Upper lobe of left lung (tissue), 6 donors: ENCODE measurements at places on chromosomes 12 and 14.

- no peak for DNase-seq
Observed at GRCh38 chr12:124509300-124509675, 58.1 kb downstream of the NCOR2 start.

DNA sequence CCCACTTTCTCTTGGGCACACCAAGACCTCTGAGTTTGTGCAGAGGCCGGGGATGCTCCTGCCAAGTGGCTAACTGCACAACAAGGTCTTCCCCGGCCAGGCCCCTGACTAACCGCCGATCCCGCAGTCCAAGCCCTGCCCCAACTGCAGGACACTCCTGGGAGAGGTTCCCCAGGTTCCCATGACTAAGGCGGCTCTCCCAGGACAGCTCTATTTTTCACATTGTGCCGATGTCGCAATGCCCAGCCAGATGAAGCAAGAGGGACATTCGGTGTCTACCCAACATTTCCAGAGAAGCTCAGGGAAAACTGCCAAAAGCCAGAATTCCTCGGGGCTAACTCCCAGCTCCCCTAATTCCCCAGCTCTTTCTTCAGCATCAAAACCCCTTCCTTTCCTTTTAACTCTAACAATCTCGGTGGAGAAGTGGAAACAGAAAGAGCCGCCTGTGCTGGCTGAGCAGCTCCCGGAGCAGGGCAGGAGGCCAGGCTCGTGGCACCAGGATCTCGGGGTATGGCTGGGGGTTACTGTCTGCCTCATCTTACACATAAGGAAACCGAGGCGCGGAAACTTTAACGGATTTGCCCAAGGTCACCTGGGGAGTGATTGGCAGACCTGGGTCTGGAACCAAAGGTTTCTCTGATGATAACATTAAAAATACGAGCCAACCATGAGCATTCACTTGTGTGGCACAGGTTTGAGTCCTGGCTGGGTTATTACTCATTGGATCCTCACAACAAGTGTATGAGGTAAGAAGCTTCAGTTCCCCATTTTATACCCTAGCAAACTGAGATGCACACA, 318.2 kb downstream of the BCL11B start:
- DNase-seq, result no peak

DNA sequence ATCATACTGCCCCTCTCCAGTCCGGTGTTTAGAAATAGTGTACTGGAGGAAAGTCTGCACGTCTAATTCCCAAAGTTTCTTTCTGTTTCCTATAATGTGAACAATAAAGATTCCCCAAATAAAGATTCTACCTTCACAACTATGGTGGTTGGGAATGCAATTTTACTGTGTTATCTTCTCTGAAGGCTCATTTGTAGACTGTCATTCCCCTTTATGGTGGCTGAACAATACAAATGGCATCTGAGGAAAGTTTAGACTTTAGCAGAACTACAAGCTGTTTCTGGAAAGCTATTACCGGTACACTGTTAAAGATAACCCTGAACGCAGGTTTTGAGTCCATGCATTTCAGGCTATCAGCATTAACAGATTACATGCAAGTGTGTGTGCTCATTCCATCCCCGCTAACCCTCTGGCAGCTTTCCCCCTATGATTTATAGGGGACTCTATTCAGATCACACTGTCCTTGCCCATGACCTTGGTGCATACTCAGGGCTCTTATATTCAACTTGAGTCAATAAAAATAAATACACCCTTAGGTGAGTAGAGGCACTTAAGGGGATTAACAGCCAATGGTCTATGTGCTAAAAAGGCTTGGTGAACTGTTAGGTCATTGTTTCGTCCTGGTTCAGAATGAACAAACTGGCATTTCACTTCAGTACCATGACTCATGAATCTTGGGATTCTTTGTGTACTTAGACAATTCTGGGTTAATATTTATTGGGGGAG, 60.7 kb upstream of the PYGL start:
- no peak for DNase-seq

GRCh38 chr12:80864046-80864735, 73.5 kb downstream of the LIN7A start:
- no peak for DNase-seq

DNA sequence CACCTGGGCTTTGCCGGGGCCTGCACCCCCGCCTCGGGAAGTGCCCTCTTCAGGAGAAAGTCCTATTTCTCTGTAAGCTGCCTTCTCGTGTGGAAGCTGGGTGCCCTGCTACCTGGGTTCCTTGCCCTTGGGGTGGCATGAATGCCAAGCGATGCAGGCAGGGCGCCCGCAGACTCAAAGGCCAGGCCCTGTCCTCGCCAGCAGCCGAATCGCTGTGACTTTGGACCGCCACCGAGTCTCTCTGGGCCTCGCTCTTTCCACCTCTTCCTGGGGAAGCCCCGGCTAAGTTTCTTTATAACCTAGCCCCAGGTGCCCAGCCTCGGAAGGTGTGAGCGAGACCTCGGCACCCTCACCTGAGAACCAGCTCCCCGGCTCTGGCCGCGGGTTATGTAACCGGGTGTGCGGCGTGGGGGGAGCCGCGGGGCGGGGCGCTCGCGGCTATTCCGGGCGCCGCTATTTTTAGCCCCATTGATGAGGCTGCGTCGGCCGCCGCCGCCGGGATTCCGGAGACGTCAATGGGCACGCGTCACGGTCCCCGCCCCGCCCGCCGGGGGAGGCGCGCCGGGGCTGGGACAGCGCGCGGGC, 14.6 kb upstream of the NR4A1 start:
- peak; percentile 92 for DNase-seq

DNA sequence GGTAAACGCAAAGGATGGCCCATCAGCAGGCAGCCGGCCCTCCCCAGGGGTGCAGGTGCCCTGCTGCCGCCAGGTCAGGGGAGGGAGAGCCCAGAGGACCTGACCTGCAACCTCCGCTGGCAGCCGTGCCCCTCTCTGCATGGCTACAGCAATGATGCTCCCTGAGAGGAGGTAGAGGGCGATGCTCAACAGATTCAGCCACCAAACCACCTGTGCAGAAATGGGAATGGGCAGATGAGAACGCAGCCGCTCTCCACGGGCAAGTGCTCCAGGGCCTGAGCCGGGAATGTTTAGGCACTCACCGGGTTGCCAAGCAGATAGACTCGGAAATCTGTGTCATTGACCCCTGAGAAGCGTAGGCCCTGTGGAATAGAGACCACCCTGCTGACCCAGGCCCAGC, 8.7 kb upstream of the NGB start:
- no peak for DNase-seq

DNA sequence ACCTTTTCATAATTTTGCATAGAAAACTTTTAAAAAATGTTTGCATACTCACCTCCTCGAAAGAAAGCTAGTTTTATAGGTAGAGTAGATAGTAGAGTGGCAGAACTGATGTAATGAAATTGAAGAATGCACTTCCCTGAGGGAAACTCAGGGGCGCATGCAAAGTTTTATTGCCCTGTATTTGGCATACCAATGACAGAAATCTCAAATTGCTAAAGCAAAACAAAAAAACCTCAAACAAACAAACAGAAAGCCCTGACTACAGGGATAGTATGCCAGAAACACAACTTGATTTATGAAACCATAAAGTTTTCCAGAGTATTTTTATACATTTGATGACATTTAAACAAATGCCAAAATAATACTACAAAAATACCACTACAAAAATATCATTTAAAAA, 1.8 kb downstream of the RASSF9 start:
- DNase-seq, result no peak

GRCh38 chr14:92945959-92946846, 23.3 kb downstream of the CHGA start:
- peak; percentile 82 for DNase-seq
